Spleen (tissue), 13 donors: ENCODE measurements at places on chromosomes 3 and 15. TPM values are rescaled to one million over a fixed set of nuclear protein-coding genes. Genes with fewer than 3 reads are reported as not detected.

DNA sequence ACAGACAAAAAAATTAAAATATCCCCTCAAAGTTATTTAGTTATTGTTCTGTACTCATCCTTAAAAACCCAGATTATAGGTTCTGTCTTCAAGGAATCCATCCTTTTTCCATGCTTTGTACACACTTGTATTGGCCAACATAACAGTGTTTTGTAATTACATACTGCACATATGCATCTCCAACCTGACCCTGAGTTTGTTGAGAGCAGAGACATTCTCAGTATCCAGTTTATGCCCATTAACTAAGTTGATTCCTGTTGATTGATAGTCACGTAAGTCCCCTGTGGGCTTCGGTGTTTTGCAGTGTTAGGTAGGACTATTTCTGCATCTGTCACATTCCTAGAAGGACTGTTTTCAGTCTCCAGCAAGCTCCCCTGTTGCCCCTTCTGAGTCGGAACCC is 33.6 kb downstream of the MOBP start:
- no peak overlapping the region for H3K27ac ChIP-seq
- H3K27me3 ChIP-seq, result peaks cover 4% of the 10 kb centered on the region
- DNase-seq, result no peak
- no peaks in the 10 kb centered on the region for H3K4me1 ChIP-seq

GRCh38 chr15:41115652-41116115 is 396 bp downstream of the INO80 start:
- peaks cover 40% of the 10 kb centered on the region for H3K4me1 ChIP-seq
- H3K27ac ChIP-seq, result peak overlapping the region; percentile 100
- peak; percentile 95 for DNase-seq
- H3K4me3 ChIP-seq, result peak overlapping the region; percentile 88
- H3K36me3 ChIP-seq, result no peaks in the 10 kb centered on the region
- H3K27me3 ChIP-seq, result no peaks in the 10 kb centered on the region

GRCh38 chr3:164677317-164677716 is 401.0 kb downstream of the SI start:
- no peak for DNase-seq
- H3K27me3 ChIP-seq, result no peaks in the 10 kb centered on the region
- H3K4me1 ChIP-seq, result no peaks in the 10 kb centered on the region
- H3K27ac ChIP-seq, result no peak overlapping the region

- DNase-seq, result no peak
- H3K27ac ChIP-seq, result no peak overlapping the region
- no peaks in the 10 kb centered on the region for H3K27me3 ChIP-seq
- H3K36me3 ChIP-seq, result no peaks in the 10 kb centered on the region
- H3K4me3 ChIP-seq, result no peak overlapping the region
Observed at GRCh38 chr3:25472731-25473130, 44.7 kb downstream of the RARB start.

DNA sequence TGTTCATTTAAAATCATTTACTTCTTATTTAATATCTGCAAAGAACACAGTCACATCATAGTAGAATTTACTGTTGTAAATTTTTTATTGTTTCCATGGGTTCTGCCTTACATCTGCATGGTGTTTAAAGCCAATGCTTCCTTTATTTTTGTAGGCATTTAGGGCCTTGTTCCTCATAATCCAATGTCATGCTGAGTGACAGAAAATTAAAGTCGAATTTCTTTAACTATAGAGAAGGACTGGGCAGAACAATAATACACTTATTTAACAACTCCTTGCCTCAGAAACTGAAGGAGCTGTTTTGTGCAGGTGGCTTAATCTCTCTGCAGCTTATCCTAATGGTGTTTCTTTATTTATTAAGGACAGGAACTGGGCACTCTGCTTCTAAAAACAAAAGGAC is 149.6 kb downstream of the LEKR1 start:
- H3K4me3 ChIP-seq, result no peak overlapping the region
- no peak for DNase-seq
- H3K27me3 ChIP-seq, result no peaks in the 10 kb centered on the region
- no peak overlapping the region for H3K27ac ChIP-seq
- H3K4me1 ChIP-seq, result peaks cover 34% of the 10 kb centered on the region

DNA sequence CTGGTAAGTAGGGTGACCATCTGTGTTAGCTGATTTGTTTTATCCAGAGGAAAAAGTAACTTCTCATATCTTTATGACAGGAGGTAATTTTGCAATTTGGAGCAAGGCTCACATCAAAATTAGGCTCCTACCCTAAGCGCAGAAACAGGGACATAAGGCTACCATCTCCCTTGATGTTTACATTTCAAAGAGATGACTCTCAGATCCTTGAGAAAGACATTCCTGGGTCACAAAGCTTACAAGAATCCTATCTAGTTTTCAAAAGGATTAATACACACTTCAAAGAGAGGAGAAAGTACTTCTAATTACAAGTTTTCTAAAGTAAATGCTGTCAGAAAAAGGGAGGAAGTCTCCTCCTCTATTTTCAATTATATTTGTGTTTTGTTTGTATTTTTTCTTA is 7.0 kb downstream of the ZPLD1 start:
- no peaks in the 10 kb centered on the region for H3K27me3 ChIP-seq
- no peak overlapping the region for H3K27ac ChIP-seq
- no peaks in the 10 kb centered on the region for H3K4me1 ChIP-seq
- H3K36me3 ChIP-seq, result no peaks in the 10 kb centered on the region
- no peak overlapping the region for H3K4me3 ChIP-seq

DNA sequence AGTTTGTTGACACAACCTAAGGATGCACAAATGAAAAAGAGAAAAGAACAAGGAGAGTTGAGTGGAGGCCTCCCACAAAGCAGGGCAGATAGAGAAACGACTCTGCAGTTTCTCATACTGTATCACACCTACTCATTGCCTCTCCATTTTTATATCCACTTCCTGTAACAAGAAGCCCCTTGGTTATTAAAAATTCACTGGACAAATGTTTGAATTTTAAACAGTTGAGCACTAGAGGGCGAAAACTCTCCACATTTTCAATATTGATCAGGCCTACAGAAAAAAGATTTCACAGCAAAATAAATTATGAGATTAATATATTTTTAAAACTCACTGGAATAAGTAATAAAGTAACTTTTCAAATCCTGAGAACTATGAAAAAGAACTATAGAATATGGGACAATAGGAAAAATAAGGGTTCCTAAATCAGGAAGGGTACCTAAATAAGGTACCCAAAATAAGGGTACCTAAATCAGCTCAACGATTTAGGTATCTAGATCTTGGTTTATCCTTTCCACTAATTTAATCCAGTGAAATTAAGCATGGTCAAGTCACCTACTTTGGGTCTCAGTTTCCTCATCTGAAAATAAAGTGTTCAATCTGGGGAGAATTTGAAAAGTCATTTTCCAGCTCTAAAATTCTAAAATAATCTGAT is 47.0 kb upstream of the PPIB start:
- no peak overlapping the region for H3K4me3 ChIP-seq
- H3K4me1 ChIP-seq, result no peaks in the 10 kb centered on the region
- H3K27ac ChIP-seq, result no peak overlapping the region
- peaks cover 21% of the 10 kb centered on the region for H3K36me3 ChIP-seq

- no peaks in the 10 kb centered on the region for H3K4me1 ChIP-seq
- no peak for DNase-seq
- H3K4me3 ChIP-seq, result no peak overlapping the region
Observed at GRCh38 chr3:105317841-105318240, 48.9 kb upstream of the ALCAM start.

DNA sequence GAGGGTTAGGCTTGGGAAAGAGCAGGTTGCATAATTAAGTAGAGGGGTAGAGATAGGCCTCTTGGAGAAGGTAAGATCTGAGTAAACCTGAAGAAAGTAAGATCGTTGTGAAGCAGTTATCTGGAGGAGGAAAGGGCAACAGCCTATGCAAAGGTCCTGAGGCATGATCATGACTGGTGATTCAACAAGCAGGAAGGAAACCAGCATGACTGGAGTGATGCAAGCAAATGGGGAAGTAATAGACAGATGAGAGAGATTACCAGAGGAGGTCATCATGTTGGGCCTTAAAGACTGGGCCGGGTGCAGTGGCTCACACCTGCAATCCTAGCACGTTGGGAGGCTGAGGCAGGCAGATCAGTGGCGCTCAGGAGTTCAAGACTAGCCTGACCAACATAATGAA is 360.2 kb downstream of the EPHB1 start:
- no peak overlapping the region for H3K27ac ChIP-seq
- no peaks in the 10 kb centered on the region for H3K4me1 ChIP-seq
- no peak overlapping the region for H3K4me3 ChIP-seq
- no peaks in the 10 kb centered on the region for H3K27me3 ChIP-seq
- H3K36me3 ChIP-seq, result no peaks in the 10 kb centered on the region

DNA sequence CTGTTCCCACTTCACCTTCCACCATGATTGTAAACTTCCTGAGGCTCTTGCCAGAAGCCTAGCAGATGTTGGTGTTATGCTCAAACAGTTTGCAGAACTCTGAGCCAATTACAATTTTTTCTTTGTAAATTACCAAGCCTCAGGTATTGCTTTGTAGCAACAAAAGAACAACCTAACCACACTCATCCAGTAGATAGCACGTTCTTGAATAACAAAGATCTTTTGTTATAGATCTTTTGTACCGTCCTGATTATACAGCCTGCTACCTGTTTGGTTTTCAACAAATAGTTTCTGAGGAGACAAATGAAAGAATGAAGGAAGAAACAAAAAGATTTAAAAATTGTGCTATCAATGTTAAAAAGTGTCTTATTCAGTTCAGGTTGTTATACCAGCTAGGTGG is 474.7 kb upstream of the ALCAM start:
- no peak for DNase-seq
- no peak overlapping the region for H3K4me3 ChIP-seq
- no peaks in the 10 kb centered on the region for H3K36me3 ChIP-seq
- H3K4me1 ChIP-seq, result no peaks in the 10 kb centered on the region
- H3K27ac ChIP-seq, result no peak overlapping the region

DNA sequence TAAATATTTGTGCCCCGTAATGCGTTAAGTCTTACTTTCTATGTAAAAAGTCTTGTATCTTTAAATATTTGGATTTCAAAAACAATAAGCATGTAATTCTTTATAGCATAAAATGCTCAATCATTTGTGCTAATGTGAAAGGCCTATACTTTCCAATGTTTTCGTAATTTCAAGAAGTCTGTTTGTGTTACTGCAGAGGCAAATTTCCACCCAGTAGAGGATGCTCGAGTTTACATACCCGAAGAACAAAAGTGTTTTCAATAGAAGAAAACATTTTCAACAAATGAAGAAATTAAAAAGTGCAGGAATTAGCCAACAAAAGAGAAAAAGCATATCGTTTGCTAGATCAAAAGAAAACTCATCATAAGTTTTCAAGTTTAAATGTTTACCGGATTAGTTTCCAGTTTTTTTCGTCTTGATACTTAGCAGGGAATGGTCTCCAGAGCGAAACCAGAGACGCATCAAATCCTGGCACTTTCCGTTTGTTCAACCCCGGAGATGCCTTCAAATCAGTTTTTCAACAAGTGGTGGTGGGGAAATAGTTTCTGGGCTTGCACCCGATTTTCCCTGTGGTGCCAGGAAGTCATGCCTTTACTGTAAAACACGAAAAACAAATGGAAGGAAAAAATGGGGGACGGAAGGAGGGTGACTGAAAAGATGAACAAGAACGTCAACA is 1.0 kb downstream of the CGGBP1 start:
- peak overlapping the region; percentile 97 for H3K27ac ChIP-seq
- DNase-seq, result no peak
- H3K4me3 ChIP-seq, result peak overlapping the region; percentile 79
- H3K27me3 ChIP-seq, result no peaks in the 10 kb centered on the region
- peaks cover 66% of the 10 kb centered on the region for H3K4me1 ChIP-seq
- peaks cover 23% of the 10 kb centered on the region for H3K36me3 ChIP-seq

GRCh38 chr15:45456212-45457106 is 66.1 kb downstream of the SLC30A4 start:
- H3K27ac ChIP-seq, result peak overlapping the region; percentile 83
- no peaks in the 10 kb centered on the region for H3K27me3 ChIP-seq
- H3K4me3 ChIP-seq, result no peak overlapping the region
- peaks cover 53% of the 10 kb centered on the region for H3K4me1 ChIP-seq

DNA sequence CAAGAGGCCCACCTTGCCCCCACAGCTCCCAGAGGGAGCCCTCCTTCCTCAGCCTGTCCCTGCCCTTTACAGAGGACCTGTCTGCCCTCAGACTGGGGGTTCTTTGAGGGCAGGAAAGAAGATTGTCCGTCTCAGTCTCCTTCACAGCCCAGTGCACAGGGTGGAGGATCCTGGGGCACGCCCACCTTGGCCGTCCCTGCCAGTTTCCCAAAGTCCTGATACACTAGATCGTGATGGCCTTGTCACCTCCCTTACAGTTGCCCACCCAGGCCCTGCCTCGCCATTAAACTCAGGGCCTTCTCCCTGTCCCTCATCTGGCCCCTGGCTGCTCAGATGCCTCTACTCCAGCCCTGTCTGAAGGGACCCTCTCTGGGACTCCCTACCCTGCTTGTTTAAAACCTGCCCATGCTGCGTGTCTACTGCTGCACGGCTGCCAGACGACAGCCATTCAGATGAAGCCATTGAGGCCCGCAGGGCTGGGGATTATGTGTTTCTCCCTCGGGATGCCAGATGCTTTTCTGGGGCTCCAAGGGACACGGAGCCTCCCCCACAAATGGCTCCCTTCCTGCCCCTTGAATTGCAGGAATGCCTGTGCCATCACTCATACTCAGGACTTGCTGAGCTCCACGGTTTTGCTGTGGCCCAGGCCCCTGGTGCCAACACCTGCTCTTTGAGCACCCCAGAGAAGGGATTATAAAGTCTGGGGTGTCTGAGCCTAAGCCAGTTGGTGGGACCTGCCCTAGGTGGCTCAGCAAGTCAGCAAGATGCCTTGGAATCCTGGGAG is 27.8 kb downstream of the ACSBG1 start:
- no peak overlapping the region for H3K4me3 ChIP-seq
- H3K4me1 ChIP-seq, result no peaks in the 10 kb centered on the region
- H3K36me3 ChIP-seq, result no peaks in the 10 kb centered on the region
- no peak for DNase-seq
- no peak overlapping the region for H3K27ac ChIP-seq
- no peaks in the 10 kb centered on the region for H3K27me3 ChIP-seq

DNA sequence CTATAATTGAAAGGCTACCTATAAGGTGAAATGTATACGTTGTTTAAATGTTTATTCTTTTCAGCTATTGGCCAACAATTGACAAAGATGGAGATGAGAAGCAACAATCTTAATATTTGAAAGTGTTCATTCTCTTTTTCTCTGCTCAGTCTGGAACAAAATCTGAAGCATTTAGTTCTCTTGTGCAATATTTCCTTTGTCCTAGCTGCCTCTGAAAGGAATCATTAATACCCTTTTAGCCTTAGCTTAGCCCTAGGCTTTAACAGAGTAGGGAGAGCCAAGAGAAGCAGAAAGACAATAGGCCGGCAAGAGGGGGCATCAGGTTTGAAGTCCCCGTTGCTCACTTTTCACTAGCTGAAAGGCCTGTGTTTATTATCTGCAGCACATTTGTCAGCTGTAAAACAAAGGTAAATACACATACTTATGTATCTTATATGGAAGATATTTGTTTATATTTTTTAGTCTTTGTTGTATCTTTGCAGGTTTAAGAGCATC is 422.5 kb upstream of the SEMA6D start:
- H3K27me3 ChIP-seq, result no peaks in the 10 kb centered on the region
- no peak overlapping the region for H3K27ac ChIP-seq
- no peaks in the 10 kb centered on the region for H3K4me1 ChIP-seq
- H3K4me3 ChIP-seq, result no peak overlapping the region
- no peak for DNase-seq

GRCh38 chr3:170705131-170705530 is 119.3 kb upstream of the SLC7A14 start:
- H3K4me3 ChIP-seq, result no peak overlapping the region
- no peak overlapping the region for H3K27ac ChIP-seq
- no peaks in the 10 kb centered on the region for H3K36me3 ChIP-seq
- DNase-seq, result no peak
- H3K27me3 ChIP-seq, result no peaks in the 10 kb centered on the region

Gene CCDC71
- polyA plus RNA-seq, result 19.1 TPM

Gene CERS3
- polyA plus RNA-seq, result 0.09 TPM

Gene MAGEL2
- polyA plus RNA-seq, result 0.04 TPM

Gene CELF6
- polyA plus RNA-seq, result 8.1 TPM

Gene PLEKHO2
- 130 TPM for polyA plus RNA-seq

Gene LARP6
- 2.2 TPM for polyA plus RNA-seq

Gene AGTR1
- 1.5 TPM for polyA plus RNA-seq
